ENCODE measurements at places on chromosomes 2 and 18.

DNA sequence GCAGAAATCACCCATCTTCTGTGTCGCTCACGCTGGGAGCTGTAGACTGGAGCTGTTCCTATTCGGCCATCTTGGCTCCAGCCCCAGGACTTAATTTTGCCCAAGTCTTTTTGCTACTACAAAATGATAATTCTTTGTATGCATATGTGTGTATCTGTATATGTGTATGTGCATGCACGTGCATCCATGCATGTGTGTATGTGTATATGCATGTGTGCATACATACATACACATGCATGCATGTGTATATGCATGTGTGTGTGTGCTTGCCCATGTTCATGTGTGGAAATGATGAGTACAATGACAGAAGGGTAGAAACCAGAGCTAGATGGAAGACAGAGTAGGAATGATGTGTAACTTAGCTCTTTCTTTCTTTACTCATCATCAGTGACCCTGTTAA lies 497.9 kb upstream of the SPRED2 start:
- DNase-seq, result no peak

GRCh38 chr2:151853070-151853758 lies 25.0 kb upstream of the ARL5A start:
- DNase-seq, result no peak

- DNase-seq, result no peak
Observed at GRCh38 chr2:169647496-169647895, 46.7 kb downstream of the CFAP210 start.

DNA sequence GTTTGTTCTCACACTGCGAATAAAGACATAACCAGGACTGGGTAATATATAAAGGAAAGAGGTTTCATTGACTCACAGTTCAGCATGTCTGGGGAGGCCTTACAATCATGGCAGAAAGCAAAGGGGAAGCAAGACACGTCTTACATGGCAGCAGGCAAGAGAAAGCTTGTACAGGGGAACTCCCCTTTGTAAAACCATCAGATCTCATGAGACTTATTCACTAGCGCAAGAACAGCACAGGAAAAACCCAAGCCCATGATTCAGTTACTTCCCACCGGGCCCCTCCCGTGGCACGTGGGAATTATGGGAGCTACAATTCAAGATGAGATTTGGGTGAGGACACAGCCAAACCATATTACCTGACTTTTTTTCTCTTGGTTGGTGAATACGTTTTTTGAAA lies 51.3 kb downstream of the TMEM247 start:
- no peak for DNase-seq

DNA sequence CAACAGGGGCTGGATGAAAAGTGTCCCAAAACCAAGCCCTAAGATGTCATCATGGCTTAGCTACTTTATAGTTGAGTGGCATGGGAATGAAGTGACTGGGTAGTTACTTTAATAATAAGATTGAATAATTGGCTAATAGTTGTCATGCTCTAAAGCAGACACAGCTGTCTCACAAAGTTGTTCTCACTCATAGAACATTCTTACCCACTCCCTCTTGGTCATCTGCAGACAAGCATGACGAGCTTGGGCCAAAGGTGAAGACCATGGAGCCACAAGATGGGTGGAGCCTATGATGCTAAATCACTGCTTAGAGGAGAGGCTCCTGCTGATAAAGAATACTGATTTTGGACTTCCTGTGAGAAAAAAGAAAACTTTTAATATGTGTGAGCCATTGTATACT lies 62.4 kb upstream of the MMADHC start:
- no peak for DNase-seq

Measured in activated CD8-positive, alpha-beta memory T cell treated with anti-CD3 and anti-CD28 coated beads, Interleukin-2, amount 10 ng/mL, durations not matched to agents 7 days and 5 days (primary cell).